ENCODE measurements at places on chromosomes 13 and 19. TPM values are rescaled to one million over a fixed set of nuclear protein-coding genes. Genes with fewer than 3 reads are reported as not detected.
A peak's percentile ranks its signal among the peaks of the same experiment; 100 is the strongest.

GRCh38 chr13:19782049-19782726 lies 557 bp downstream of the PSPC1 start:
- DNase-seq = no peak

DNA sequence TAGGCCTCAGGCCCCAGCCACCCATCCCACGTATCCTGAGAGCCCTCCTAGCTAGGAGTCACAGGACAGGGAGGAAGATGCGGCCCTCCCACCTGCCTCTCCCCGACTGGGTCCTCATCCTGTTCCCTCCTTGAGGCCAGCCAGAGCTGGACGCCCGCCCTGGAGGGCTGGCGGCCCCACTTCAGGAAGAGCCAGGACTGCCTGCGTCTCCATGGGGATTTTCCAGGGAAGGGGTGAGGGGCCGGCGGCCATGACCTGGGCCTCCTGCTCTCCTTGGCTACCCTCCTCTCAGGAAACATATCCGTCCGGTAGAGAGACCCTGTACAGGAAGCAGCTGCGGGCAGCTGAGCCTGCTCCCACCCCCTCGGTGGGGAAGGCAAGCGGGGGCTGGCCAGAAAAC lies 11.3 kb upstream of the PRKD2 start:
- no peak for DNase-seq

DNA sequence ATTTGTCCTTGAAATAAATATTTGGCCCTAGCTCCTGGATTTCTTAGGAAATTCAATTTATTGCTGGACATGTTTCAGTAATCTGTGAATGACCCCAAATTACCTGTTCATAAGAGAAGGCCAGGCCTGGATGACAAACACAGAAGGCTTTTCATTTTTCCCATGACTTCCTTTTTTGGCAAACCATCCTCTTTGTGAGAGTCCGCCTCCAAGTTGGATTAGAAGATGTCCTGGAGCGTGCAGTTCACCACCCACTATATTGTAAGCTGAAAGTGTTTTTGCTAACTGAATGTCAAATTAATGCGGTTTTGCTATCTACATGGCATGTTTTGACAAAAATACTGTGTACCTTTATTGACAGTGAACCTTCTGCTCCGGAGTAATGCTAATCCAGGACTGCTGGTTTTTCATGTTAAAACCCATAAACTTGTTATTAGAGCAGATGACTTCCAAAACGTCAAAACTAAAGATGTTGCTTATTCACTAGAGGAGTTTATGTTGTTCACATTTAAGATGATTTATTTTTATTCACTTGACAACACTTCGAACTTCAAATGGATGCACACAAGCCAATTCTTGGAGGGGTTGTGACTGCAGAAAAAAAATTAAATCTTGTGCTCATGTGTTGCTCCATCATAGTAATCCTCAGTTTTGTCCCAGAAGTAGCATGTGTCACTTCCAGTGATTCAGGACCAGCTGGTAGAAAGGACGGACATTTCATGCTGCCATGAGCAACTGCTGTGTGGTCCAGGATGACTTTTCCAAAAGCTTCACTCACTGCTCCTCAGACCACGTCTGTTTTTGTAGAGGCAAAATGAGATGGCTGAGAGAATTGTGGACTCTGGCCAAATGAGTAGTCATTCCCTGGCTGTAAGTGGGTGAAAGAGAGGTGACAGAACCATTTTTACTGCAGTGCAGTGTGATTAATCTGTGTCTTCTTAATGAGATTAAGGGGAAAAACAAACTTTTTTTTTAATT lies 71.0 kb downstream of the ITGBL1 start:
- DNase-seq = no peak

- no peak for DNase-seq
Observed at GRCh38 chr13:88472316-88472715, 801.1 kb downstream of the SLITRK5 start.

GRCh38 chr13:91200486-91200885 lies 147.0 kb upstream of the MIR17HG start:
- DNase-seq = no peak

FKBP8 gene
- 309 TPM for polyA plus RNA-seq

DNA sequence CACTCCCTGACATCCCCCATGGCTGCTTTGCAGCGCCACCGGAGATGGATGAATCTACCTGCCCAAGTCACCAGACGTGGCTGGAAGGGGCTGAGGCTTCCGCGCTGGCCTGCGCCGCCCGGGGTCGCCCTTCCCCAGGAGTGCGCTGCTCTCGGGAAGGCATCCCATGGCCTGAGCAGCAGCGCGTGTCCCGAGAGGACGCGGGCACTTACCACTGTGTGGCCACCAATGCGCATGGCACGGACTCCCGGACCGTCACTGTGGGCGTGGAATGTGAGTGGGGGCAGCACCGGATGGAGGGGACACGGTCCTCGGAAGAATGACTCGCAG lies 4.6 kb downstream of the ICAM5 start:
- no peak for DNase-seq

DNA sequence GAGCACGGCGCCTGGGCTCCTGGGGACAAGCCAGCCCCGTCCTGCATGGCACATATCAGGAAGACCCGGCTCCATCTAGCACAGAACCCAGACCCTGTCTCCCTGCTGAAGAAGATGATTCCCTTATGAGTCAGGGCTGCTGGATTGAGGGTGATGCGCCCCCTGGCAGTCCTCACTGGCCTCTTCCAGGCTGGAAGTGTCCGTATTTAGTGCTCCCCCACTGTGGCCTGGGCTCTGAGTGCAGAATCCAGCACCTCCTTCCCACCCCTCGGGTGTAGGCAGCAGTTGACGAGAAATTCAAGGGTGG lies 14.9 kb downstream of the COMP start:
- no peak for DNase-seq

DNA sequence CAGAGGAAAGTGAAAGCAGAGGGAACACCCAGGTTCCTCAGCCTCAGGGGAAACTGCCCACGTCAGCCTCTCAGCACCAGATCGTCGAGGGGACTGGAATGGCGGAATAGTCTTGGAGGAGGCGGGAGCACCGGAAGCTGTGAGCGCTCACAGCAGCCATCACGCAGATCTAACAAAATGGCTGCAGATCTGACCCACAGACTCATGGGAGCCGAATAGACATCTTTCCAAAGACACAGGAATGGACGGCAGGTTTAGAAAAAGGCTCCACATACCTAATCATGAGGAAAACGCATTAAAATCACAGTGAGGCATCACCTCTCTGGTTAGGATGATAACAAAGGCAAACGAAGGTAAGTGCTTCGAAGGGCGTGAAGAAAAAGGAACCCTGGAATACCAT lies 11.8 kb upstream of the LILRA2 start:
- DNase-seq = no peak

GRCh38 chr19:21569494-21569865 lies 64.1 kb downstream of the ZNF429 start:
- DNase-seq = no peak

GRCh38 chr19:46081928-46082727 lies 41.3 kb upstream of the IGFL4 start:
- DNase-seq = no peak

CCNE1 gene
- 31.8 TPM for polyA plus RNA-seq

DNA sequence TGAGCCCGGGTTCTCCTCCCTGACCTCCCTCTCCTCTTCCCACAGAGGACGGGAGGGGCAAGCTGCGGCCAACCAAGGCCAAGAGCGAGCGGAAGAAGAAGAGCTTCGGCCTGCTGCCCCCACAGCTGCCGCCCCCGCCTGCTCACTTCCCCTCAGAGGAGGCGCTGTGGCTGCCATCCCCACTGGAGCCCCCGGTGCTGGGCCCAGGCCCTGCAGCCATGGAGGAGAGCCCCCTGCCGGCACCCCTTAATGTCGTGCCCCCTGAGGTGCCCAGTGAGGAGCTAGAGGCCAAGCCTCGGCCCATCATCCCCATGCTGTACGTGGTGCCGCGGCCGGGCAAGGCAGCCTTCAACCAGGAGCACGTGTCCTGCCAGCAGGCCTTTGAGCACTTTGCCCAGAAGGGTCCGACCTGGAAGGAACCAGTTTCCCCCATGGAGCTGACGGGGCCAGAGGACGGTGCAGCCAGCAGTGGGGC lies 162.2 kb downstream of the KDM4B start:
- DNase-seq = no peak

GRCh38 chr19:1645299-1645698 lies 7.1 kb downstream of the TCF3 start:
- DNase-seq = no peak

ZNF560 gene
- polyA plus RNA-seq = not detected

GRCh38 chr13:112062571-112063570 lies 4.1 kb upstream of the SOX1 start:
- peak; percentile 79 for DNase-seq

DNA sequence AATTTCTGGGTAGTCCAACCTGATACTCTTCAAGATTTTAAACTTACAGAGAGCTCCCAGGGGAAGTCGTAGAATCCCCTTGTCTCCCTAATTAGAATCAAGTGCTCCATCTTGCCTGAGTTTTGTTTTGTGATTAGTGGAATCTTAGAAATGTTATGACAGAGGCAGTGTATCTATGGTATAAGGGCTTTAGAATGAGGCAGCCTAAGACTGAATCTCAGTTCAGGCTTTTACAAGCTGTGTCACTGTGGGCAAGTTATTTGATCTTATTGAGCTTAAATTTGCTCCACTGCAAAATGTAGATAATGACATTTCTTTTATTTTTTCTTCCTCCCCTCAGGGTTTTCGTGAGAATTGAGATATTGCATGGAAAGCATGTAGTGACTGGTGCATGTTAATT lies 215.5 kb downstream of the POSTN start:
- no peak for DNase-seq

KIR2DL1 gene
- polyA plus RNA-seq = not detected

- no peak for DNase-seq
Observed at GRCh38 chr13:98998831-98999638, 21.2 kb upstream of the DOCK9 start.

DOCK6 gene
- polyA plus RNA-seq = 25.5 TPM

DNA sequence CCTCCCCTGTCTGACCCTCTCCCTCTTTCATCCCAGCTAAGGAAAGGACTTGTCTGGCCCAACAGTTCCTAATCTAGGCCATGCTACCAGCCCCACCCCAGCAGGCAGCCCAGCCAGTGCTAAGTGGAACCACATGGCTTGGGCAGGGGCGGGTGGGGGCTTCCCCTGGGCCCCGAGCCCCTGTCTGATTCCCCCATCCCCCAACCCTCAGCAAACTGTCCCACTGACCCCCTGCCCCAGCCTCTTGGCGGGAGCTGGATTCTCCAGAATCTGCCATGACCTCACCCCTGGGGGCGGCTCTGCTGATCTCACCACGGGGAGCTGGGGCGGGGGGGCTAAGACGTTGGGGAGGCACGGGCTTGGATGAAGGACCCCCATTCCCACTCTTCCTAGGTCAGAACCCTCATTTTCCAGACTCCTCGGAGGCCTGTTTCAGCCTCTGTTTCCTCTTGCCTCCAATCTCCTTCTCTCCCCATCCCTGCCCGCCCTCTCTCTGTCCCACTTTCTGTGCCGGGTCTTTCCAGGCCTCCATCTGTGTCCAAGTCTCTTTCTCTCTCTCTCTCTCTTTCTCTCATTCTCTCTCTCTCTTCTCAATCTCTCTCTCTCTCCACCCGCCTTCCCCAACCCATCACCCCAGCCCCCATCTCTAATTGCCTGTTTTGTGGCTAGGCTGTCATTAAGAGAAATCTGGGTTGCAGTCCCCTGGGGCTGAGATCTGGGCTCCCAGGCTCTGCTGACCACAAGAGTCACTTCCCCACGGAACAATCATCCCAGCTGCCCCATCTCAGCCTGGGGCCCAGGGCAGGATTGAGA lies 2.7 kb downstream of the COL5A3 start:
- no peak for DNase-seq

- no peak for DNase-seq
Observed at GRCh38 chr19:17721821-17722220, 2.5 kb downstream of the MAP1S start.

- no peak for DNase-seq
Observed at GRCh38 chr13:40812724-40813445, 23.5 kb downstream of the SLC25A15 start.

FAM216B gene
- not detected for polyA plus RNA-seq

GRCh38 chr19:16771618-16772017 lies 52.0 kb downstream of the NWD1 start:
- peak; percentile 94 for DNase-seq

DNA sequence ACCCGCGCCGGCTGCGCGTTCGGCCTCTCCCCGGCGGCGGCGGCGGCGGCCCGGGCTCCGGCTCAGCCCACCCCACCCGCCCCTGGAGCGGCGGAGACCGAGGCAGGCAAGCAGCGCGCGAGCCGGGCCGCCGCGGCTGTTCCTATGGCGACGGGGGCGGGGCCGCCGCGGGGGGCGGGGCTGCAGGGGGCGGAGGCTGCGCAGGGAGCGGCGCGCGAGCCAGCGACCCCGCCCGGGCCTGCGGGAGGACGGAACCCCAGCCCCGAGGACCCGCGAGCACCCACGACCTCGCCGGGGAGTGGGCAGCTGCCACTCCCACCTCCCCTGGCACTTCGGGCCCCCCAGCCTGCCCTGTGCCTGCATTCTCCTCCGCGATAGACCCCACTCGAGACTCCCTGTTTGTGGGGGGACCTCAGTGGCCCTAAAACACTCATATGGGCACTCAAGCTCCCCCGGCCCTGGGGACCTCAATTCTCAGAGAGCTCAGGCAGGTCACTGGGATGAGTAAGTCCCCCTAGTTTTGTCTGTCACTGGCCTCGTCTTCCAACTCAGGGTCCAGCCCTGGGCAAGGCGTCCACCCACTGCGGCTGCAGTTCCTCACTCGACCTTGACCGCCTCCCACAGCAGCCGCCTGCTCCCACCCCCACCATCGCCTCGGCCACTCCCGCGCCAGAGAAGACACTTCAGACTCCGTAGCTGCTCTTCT lies at the start of gene CTXN1:
Gene CTXN1 (minus strand): TSS at position 115 of the 706 bp plus-strand sequence. CDS start 597 bp downstream, outside the sequence.
- peak; percentile 91 for DNase-seq

All from H1 (cell line).